Activated CD4-positive, alpha-beta T cell treated with anti-CD3 and anti-CD28 coated beads, Interleukin-2, amount 10 ng/mL, durations not matched to agents 7 days and 5 days (primary cell): ENCODE measurements at places on chromosomes 3 and 15.

DNA sequence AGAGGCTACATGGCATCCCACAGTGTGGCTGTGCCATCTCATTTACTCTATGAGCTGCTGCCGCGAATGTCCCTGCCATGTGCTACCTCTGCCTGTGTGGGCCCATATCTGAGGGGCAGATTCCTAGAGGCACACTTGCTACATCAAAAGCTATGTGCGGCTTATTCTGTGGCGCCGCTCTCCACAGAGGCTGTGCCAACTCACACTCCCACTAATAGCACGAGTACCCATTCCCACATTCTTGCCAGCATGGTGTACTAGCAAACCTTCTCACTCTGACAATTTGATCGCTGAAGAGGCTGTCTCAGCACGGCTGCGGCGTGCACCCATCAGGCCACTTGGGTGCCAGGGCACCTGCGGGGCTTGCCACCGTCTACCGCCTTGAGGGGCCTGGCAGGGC is 31.2 kb upstream of the MUSTN1 start:
- no peak for DNase-seq

- no peak for DNase-seq
Observed at GRCh38 chr3:195468391-195468776, 25.6 kb upstream of the ACAP2 start.

GRCh38 chr3:166444756-166445155 is 607.5 kb upstream of the BCHE start:
- DNase-seq, result no peak

DNA sequence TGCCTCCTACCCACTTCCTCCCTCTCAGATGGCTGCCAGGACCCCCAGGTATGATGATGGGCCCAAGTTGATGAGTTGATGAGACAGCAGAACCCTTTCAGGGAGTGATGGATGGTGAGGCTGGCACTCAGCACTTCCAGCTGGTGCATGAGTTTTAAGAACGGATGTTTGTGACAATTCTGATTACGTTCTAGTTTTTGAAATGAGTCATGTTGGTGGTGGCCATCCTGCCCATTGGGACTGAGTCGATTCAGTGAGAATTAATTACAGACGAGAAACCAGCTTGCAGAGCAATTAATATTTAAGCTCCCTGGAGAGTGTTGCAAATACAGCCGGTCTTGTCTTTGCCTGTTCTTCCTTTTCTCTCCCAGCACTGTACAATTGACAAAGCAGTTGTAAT is 56.9 kb upstream of the NR2C2 start:
- peak; percentile 16 for DNase-seq

- no peak for DNase-seq
Observed at GRCh38 chr3:126448893-126449180, 26.9 kb downstream of the ZXDC start.

DNA sequence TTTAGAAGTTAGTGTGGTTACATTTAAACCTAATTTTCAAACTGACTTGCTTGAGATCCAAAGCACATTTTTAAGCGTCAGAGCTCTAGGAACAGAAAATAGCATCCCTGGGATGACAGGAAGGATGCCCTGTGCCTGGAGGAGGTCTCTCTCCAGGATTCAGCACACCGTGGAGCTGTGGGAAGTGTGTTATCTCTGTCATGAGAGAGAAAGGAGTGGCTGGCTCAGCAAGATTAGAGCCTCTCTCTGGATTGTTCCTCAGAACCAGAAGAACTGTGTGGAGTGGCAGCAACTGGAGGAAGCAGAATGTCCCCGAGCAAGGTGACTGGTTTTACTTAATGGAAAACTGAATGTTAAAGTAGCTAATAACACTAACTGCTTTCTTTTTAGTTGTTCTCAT is 233.6 kb upstream of the TGFBR2 start:
- DNase-seq, result no peak

GRCh38 chr15:40563426-40563825 is 1.4 kb downstream of the CCDC32 start:
- DNase-seq, result no peak

DNA sequence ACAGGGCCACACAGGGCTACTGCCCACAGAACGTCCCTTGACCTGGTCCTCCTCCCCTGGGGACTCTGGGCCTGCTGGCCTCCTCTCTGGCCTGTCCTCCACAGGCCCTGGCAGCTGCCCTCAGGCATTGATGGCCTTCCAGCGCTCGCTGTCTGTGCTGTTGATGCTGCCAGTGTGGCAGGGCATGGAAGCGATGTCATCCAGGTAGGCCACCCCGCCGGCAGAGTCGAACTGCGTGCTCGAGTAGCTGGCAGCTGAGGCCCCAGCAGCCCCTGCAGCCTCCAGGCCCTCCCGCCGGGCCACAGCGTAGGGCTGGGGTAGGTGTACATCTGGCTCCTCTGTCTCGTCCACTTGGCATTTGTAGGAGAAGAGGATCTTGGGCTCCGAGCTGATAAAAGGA is 17.1 kb downstream of the TPRA1 start:
- no peak for DNase-seq

GRCh38 chr3:18223571-18223970 is 201.6 kb downstream of the SATB1 start:
- DNase-seq, result no peak

- no peak for DNase-seq
Observed at GRCh38 chr3:48696156-48696555, 10.4 kb upstream of the NCKIPSD start.

DNA sequence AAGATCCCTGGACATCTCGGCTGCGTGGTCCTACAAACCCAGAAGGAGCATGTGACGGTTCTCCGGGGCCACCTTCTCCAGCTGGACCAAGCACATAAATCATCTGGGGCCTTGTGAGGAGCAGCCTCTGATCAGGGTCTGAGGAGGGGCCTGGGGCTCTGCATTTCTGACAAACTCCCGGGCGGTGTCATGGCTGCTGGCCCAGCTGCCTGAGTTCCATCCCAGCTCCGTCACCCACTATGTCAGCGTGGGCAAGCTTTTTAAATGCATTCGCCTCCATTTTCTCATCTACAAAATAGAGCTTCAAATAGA is 126.3 kb upstream of the MEF2A start:
- no peak for DNase-seq

DNA sequence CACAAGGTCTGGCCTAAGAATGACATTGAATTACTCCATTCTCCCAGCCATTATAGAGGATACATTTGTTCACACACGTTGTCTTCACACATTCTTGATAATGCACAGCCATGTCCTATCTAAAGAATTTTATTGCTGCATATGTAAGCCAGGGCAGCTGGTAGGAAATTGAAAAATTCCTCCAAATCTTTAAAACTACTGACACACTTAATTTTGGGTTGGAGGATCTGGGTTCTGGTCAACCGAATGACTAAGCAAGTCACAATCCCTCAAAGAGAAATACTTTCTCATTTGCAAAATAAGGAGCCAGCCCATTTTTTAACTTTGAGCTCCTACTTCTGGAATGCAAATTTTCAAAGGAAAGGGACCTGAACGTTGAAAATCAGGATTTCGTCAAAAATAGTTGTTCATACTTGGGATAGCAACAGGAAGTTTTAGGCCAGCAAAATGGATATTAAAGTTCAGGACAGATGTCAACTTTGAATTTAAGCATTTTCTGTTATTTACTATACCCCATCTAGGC is 638.3 kb downstream of the NTRK3 start:
- no peak for DNase-seq

- no peak for DNase-seq
Observed at GRCh38 chr15:90018216-90018831, 17.2 kb downstream of the ZNF710 start.

GRCh38 chr3:185887066-185887465 is 50.7 kb downstream of the TRA2B start:
- no peak for DNase-seq

DNA sequence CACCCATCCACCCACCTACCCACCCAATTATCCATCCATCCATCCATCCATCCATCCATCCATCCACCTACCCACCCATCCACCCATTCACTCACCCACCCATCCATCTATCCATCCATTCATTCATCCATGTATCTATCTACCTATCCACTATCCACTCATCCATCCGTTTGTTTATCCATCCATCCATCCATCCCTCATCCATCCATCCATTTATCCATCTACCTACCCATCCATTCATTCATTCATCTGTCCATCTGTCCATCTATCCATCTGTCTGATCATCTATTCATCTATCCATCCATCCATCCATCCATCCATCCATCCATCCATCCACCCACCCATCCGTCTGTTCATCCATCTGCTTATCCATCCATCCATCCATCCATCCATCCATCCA is 65.7 kb downstream of the FBLN2 start:
- no peak for DNase-seq

GRCh38 chr15:65147902-65148301 is 14.3 kb upstream of the PDCD7 start:
- DNase-seq, result no peak

GRCh38 chr3:53693451-53693850 is 152.8 kb downstream of the CHDH start:
- DNase-seq, result no peak

- DNase-seq, result no peak
Observed at GRCh38 chr3:120349855-120350125, 636 bp upstream of the LRRC58 start.

- no peak for DNase-seq
Observed at GRCh38 chr3:10011631-10012030, 14.6 kb upstream of the FANCD2 start.

DNA sequence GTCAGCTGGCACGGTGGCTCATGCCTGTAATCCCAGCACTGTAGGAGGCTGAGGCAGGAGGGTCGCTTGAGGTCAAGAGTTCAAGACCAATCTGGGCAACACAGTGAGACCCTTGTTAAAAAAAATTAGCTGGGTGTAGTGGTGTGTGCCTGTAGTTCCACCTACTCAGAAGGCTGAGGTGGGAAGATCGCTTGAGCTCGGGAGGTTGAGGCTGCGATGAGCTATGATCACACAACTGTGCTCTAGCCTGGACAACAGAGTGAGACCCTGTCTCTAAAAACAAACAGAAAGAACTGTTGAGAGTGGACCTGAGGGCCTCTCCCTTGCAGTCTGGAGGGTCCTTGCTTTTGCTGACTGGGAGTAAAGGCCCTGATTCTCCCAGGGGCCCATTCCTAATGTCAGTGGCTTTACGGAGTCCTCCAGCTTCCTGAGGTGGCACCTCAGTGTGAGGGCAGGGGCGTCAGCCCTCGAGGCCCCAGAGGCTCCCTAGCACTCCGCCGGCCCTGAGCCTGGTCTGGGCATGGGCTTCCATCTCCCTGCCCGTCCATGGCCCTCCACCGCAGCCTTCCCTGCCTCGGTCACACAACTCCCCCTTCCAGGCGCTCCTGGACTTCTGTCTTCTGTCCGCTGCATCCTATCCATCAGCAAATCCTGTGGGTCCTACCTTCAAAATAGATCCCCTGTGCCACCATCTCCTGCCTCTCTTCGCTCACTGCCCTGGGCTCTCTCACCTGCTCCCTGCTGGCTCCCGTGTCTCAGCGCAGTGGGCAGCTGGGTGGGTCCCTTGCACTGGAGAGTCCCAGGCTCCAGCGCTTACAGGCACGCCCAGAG is 19.0 kb downstream of the FBLN2 start:
- no peak for DNase-seq

DNA sequence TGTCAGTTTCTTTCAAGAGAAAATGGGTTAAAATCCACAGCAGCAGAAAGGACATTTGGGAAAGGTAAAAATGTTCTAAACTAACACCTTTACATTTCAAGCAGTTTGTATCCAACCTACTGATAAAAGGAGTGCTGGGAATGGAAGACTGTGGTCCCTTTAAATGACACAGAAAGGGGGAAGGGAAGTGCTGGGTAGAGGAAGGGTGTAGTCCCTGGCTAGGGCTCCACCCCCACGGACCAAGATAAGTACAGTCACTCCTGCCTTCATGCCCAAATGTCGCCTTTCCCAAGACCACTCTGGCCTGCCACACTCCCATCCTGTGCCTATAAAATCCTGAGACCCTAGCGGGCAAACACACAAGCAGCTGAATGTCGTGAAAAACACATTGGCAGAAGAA is 350.9 kb upstream of the POU1F1 start:
- no peak for DNase-seq

- no peak for DNase-seq
Observed at GRCh38 chr15:34606545-34606944, 23.1 kb upstream of the GOLGA8B start.
